ENCODE measurements at places on chromosomes 4 and X. TPM values are rescaled to one million over a fixed set of nuclear protein-coding genes. Genes with fewer than 3 reads are reported as not detected.

DNA sequence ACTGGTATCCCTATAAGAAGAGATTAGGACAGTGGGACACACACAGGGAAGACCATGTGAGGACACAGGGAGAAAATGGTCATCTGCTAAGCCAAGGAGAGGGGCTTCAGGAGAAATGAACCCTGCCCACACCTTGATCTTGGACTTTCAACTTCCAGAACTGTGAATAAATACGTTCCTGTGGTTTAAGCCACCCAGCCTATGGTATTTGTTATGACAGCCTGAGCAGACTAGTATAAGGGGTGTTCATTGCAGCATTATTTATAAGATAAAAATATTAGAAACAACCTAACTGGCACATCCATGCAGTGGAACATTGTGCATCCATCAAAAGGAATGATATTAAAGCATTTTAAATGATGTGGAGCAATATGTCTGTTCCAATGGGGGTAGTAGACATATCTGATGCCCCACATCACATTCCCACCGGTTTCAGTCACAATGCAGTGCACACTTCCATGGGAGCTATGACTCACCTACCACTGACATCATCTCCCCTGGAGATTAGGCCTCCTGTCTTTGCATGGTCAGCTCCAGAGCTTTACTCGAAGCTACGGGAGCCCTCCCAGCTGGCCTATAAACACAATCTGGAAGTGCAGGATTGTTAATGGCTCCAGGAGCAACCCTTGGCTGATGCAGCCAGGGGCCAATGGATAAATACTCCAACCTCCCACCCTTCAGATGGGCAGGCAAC is 38.9 kb upstream of the MAMLD1 start:
- DNase-seq = no peak

GRCh38 chr4:123403080-123403604 is 6.5 kb downstream of the SPRY1 start:
- DNase-seq = no peak

GRCh38 chr4:153409924-153410501 is 56.1 kb upstream of the TMEM131L start:
- no peak for DNase-seq

DNA sequence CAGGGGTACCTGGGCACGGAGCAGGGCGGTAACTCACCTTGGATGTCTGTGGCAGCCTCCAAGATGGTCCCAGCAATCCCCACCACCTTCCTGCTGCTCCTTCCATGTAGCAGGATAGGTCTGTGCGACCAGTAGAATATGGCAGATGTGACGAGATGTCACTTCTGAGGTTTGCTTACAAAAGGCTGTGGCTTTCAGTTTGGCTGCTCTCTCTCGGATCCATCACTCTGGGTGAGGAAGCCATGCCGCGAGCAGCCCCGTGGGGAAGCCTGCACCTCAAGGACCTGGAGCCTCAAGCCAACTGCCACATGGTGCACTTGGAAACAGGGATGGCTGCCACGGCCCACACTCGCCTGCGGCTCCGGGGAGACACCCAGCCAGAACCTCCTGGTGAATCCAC is 37.6 kb downstream of the WFS1 start:
- no peak for DNase-seq

DNA sequence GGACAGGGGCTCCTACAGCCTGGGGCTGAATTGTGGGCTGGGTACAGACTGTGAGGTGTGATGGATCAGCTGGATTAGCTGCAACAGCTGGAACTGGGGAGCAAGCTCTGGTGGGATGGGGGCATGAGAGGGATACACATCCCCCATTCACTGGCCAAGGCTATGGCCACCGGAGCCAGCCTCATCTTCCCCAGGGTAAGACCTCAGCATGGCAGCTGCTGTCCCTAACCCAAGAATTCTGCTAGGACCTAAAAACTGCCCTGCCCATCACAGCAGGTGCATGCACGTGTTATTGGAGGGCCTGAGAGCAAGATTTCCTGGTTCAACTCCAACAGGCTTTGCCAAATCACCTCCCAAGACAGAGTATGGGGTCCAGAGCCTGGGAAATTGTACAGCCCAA is 258.6 kb upstream of the AGTR2 start:
- no peak for DNase-seq

- no peak for DNase-seq
These were observed 137.9 kb upstream of the NALF2 start for GRCh38 chrX:69366183-69366582.

DNA sequence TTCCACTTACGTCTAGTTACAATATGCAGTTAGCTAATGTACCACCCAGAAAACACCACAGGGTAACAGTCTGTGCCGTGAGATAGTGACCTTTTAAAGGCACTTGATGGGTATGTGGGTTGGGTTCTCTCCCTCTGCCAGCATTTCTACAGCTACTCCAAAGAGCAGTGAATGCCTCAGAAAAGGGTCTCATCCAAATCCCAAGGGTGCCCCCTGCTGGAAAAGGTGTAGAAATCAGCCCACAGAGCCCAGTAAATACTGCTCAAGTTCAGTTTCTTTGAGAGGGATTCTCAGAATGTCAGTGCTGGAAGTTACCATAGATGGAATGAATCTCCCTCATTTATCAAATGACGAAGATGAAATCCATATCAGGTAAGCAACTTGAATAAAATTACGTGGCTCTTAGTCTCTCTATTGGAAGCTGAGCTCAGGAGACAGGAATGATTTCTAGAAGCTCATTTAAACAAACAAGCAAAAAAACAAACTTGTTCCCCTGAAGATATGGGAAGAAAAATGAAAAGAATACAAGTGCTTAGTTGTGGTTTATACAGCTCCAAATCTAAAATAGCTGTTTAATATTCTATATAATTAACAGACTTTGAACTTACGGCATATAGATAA is 9.5 kb downstream of the RNF175 start:
- peak; percentile 81 for DNase-seq

GRCh38 chr4:8552024-8552423 is 28.2 kb upstream of the GPR78 start:
- no peak for DNase-seq

DNA sequence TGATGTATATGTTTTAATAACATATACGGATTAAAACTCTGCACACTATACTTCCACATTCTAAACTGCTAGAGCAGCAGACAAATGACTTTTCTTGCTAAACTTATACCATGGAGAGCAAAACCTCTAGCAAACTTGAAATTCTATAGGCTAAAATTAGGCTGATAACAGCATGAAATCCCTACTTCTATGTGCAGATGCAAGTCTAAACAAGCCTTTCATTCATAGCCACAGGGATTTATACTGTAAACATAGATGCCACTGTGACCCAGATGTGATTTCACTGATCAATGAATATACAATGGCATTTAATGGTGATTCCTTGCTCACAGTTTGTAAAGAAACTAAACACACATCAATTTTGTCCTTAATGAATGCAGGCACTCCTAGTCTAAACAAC is 151.0 kb downstream of the ANTXR2 start:
- DNase-seq = no peak

DNA sequence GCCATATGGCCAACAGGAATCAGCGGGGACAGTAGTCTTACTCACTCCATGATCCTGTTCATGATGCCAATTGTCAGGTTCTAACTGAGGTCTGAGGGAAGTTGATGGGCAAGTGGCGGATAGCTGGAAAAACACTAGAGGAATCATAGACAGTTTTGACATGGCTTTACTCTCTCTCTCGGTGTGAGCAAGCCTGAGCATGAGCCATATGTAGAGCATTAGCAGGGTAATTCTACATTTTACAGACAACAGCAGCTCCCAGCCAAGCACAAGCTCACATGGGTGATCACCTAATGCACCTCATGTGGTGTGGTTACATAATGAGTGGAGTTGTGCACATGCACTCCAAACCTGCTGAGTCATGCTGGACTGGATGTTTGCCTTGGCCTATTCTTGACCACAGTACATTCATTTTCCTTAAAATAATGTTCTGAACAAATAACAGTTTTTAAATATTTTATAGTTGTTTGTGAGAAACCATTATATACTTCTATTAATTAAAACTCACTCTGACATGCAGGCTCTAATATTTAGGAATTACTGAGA is 429.2 kb downstream of the GPAT3 start:
- DNase-seq = no peak

DNA sequence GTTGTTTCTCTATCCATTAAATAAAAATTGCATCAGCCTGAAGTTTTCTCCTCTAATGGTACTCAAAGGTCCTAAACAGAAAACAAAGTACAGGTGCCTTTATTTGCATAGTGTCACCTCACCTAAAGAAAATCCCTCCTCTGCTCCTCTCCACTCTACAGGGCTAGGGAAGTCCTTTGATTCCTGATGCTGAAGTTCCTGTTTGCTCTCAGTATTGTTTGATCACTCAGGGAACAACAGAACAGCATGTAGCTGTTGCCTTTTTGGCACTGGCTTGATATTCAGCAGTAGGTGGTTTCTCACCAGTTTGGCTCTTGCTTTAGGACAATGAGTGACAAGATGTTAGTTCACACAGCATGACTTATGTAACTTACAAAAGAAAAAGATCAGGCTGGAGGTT is 156.2 kb upstream of the SLC7A11 start:
- DNase-seq = no peak

DNA sequence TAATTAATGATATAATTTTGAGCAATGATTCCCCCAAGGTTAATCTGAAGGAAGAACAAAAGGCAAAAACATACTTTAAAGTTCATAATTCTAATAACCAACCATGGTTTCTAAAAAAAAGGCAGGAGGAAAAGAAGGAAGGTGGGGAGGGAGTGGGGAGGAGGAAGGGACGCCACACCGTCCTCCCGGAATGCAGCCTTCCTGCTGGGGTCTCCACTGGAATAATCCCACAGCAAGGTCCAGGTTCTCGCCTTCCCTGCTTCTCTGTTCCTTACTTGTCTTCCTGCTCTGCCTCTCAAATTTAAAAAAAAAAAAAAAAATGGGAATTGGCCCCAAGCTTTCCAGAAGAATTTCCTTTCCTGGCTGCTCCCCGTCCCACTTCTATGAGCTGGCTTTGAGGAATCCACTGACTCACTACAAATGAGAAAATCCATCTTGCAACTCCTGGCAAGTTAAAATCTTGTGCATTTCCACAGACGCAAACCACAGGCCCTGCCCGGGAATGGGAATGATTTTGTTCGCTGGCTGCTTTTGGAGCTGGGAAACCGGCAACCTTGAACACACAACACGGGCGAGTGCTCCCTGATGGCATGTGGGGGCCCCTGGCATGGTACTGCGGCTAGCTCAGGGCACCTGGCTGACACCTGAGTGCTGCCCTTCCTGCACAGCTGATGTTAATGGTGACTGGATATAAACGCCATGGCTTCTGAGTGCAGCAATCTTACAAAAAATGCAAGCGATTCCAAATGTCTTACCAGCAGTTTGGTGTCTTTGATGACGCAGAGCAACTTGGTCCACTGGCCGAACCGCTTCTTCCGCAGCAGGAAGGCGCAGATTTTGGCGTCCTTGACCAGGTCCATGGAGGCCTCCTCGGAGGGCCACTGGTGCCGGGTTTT is 97.0 kb downstream of the AFAP1 start:
- DNase-seq = no peak

DNA sequence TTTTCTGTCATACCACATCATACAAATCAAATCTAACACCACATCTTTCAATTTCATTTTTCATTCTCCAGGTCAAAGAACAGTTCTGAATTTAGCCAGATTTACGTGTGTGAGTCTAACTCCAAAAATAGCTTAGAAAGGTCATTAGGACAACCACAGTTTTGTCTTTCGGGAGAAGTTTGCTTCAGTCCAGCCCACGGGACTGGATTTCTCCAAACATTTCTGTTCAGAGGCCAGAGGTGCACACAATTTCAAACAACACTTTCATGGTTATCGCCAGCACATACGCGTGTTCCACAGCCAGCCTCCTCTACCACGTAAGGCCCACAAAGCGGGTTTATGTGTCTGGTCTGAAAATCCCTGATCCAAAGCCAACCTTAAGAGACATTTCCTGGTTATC is 65.9 kb downstream of the VEGFC start:
- no peak for DNase-seq

DNA sequence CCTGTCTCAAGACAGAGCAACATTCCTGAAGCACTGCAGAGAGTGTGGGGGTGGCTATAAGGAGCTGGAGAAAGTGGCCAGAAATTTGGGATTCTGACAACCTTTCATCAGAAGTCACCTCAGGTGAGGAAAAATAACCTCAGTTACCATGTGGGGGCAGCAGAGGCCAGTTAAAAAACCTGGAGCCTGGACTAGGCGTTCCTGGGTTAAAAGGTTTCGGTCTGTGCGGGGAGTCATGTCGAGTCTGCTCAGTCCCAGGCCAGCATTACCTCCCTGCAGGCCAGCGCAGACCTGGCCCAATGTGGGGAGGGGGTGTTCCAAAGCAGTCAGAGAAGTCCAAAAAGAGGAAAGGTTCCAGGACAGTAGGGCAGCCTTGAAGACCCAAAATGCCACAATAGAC is 10.9 kb upstream of the NALF2 start:
- peak; percentile 1 for DNase-seq

- no peak for DNase-seq
These were observed 6.0 kb upstream of the HPGDS start for GRCh38 chr4:94348666-94349065.

- DNase-seq = no peak
These were observed 192.6 kb downstream of the AFAP1 start for GRCh38 chr4:7747062-7747385.

DNA sequence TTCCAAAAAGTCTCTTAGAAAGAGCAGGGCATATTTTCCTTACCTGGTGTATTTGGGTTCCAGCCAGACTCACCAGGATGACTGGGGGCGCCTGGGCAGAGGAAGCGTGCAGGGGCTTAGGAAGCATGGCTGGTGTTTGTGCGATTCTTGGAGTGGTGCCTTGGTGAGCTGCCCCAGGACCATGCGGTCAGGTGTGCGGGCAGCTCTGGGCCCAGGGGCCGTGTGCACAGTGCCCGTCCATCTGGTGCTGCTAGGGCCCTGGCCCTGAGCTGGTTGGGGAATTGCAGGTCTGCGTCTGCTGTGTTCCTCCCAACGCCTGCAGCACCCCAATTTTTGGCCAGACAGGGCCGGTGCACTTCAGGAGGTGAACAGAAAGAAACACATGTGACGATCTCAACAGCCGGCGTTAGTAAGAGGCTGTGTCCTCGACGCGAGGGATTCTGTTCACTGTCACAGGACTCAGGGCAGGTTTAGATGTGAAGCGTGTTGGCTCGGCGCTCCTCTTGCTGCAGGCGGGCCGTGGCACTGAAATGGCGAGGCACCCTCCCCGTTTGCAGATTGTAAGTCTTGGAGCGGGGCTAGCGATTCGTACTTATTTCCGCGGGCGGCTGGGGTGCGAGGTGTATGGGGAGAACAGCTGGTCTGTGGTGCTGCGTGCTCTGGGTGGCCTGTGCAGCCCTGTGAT is 15.2 kb downstream of the RGS12 start:
- no peak for DNase-seq

- DNase-seq = no peak
These were observed 113.9 kb downstream of the NYX start for GRCh38 chrX:41561045-41561444.

Gene CSAG3
- 0.52 TPM for total RNA-seq

Gene WDR13
- 41.9 TPM for total RNA-seq

Gene RNF175
- total RNA-seq = 0.19 TPM

Gene CNGA1
- total RNA-seq = 0.14 TPM

Gene PRR32
- not detected for total RNA-seq

Gene CT83
- not detected for total RNA-seq

Gene HTN1
- 0.47 TPM for total RNA-seq

Gene SASH3
- total RNA-seq = 176 TPM
